ENCODE measurements at places on chromosomes 3 and 15. TPM values are rescaled to one million over a fixed set of nuclear protein-coding genes. Genes with fewer than 3 reads are reported as not detected.

DNA sequence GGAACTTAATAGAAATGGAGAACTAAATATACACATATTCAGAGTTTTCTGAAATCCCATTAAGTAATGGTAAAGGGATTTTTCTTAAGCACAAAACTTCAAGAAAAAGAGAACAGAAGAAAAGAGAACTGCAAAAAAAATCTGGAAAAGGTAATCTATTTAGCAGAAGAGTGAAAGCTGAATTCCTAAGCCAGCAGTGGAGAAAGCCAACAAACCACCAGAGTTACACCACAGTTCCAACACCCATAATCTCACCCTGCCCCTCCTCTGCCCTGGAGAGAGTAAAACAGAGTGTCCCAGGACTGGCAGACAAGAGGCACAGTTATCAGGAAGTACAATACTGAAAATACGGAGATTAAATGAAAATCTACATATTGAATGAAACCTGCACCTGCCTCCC, 29.4 kb downstream of the TP53BP1 start:
- no peaks in the 10 kb centered on the region for H3K27me3 ChIP-seq
- H3K27ac ChIP-seq = no peak overlapping the region
- peaks cover 36% of the 10 kb centered on the region for H3K36me3 ChIP-seq
- DNase-seq = no peak

Gene SNTN
- not detected for total RNA-seq

Gene IDH3A
- 60.2 TPM for total RNA-seq

Gene PXYLP1
- 16.7 TPM for total RNA-seq

- no peaks in the 10 kb centered on the region for H3K4me1 ChIP-seq
- H3K27ac ChIP-seq = no peak overlapping the region
- no peak for DNase-seq
Observed at GRCh38 chr3:122406198-122406597, 9.7 kb downstream of the WDR5B start.

Gene RAB7A
- total RNA-seq = 122 TPM

DNA sequence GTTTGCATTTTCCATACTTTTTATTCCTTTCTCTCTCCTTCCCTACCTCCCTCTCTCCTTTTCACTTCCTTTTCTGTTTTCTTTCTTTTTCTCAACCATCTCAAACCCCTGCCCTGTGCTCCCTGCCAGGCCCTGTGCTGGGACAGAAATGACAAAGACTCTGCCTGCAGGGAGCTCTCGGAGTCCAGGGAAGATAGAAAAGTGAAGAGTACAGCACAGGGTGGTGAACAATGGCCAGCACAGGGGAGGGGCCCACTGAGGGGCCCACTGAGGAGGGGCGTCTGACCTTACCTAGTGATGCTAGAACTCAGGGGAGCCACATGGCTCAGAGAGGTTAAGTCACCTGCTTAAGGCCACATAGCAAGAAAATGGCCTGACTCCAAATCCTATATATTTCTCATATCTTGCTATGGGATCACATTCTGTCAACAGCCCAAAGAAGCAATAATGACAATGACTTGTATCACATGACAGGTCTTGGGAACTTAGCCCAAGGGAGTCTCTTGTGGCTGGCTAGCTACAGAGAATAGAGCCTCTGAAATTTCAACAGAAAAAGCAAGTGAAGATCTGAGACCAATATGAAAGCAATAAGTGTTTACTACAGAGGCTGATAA, 44.3 kb upstream of the ATP2B2 start:
- no peak overlapping the region for H3K27ac ChIP-seq
- no peak for DNase-seq
- no peaks in the 10 kb centered on the region for H3K4me1 ChIP-seq

Gene RNF168
- 26.0 TPM for total RNA-seq

DNA sequence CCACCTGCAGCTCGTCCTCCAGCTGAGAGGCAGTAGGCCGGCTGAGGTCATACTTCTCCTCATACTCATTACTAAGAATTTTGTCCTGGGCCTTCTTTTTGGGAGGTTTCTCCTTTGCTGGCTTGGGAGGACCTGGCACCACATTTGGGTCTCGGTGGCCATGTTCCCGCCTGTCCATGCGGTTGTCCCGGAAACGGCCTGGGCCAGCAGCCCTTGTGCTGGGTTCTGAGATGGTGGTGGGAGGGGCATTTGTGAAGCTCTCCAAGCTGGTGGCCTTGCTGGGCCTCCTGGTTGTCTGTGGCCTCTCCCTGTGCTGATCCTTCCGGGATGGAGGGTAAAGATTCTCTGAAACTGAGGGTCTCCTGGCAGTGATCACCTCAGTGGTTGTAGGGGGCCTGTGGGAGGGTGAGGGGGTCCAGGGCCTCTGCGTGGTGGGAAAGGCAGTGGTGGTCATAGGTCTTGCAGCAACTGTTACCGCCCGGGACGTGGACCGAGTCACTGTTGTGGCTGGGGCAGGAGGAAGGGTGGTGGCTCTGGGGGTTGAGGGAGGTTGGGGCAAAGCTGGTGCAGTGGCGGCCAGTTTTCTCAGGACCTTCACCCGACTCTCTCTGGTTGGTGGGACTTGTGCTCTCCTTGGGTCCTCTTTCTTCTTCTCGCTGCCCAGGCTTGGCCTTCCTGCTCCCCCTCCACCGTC, 2.5 kb downstream of the CCDC80 start:
- H3K4me3 ChIP-seq = peak overlapping the region; percentile 36
- DNase-seq = no peak
- H3K27me3 ChIP-seq = no peaks in the 10 kb centered on the region

GRCh38 chr3:171838218-171838720, 4.9 kb upstream of the TMEM212 start:
- no peaks in the 10 kb centered on the region for H3K27me3 ChIP-seq
- peak overlapping the region; percentile 3 for H3K4me3 ChIP-seq
- no peak for DNase-seq
- no peaks in the 10 kb centered on the region for H3K36me3 ChIP-seq
- no peaks in the 10 kb centered on the region for H3K4me1 ChIP-seq
- peak overlapping the region; percentile 67 for H3K27ac ChIP-seq

DNA sequence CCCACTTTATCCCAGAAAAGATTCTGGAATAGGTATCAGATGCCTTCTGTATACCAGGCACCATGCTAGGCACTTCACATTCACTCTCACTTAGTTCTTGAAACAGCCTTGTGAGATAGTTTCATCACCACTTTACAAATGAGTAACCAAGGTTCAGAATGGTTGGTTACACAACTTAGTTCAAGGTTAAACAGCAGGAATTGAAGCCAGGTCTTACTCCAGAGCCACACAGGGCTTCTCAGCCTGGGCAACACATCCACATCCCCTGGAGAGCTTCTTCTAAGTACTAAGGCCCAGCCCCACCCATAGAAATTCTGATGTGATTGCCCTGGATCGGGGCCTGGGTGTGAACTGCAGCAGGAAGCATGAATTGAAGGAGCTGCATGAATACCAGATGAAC, 18.6 kb downstream of the WHAMM start:
- no peak for DNase-seq
- no peak overlapping the region for H3K4me3 ChIP-seq
- no peaks in the 10 kb centered on the region for H3K27me3 ChIP-seq

Gene UCN2
- total RNA-seq = 5.2 TPM

- no peak for DNase-seq
- no peaks in the 10 kb centered on the region for H3K27me3 ChIP-seq
- no peak overlapping the region for H3K4me3 ChIP-seq
Observed at GRCh38 chr3:35651426-35651825, 12.1 kb downstream of the ARPP21 start.

Gene NR2F2
- 39.8 TPM for total RNA-seq

Gene SLC12A1
- total RNA-seq = not detected

GRCh38 chr3:39080026-39080425, 27.4 kb downstream of the GORASP1 start:
- no peak overlapping the region for H3K4me3 ChIP-seq
- no peaks in the 10 kb centered on the region for H3K36me3 ChIP-seq

GRCh38 chr3:31391150-31391549, 141.6 kb upstream of the STT3B start:
- H3K27ac ChIP-seq = no peak overlapping the region
- H3K4me1 ChIP-seq = no peaks in the 10 kb centered on the region
- no peak overlapping the region for H3K4me3 ChIP-seq
- H3K27me3 ChIP-seq = no peaks in the 10 kb centered on the region
- H3K36me3 ChIP-seq = no peaks in the 10 kb centered on the region

Gene GOLGA6A
- total RNA-seq = 0.25 TPM

Gene CDHR4
- total RNA-seq = not detected
